Spinal cord (tissue), 10 donors: ENCODE measurements at places on chromosomes 5 and 9. TPM values are rescaled to one million over a fixed set of nuclear protein-coding genes. Genes with fewer than 3 reads are reported as not detected.
A peak's percentile ranks its signal among the peaks of the same experiment; 100 is the strongest.

DNA sequence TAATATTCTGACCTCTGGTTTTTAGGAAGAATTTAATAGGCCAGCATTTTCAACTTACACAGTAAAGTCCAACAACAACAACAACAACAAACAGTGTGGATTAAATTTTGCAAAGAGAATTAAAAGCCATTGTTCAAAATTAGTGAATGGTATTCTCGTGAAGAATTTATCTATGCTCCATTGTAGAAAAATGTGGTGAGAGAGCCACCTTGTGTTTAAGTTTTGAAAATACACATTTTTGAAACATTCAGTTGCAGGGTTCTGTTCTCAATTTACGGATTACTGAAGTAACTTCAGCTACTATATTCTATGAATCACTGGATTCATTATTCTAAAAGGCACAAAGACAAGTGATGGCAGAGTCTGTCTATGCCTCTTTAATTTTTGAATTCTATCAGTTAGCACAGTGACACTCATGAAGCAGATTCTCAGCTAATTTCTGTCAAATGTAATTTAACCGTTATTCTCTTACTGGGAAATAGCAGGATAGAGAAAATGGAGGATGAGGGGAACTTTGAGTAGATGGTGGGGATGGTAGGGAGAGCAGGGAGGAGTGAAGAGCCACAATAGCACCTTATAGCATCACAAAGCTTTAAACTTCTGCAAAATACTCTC is 11.0 kb downstream of the CCDC152 start:
- peak; percentile 17 for DNase-seq

DNA sequence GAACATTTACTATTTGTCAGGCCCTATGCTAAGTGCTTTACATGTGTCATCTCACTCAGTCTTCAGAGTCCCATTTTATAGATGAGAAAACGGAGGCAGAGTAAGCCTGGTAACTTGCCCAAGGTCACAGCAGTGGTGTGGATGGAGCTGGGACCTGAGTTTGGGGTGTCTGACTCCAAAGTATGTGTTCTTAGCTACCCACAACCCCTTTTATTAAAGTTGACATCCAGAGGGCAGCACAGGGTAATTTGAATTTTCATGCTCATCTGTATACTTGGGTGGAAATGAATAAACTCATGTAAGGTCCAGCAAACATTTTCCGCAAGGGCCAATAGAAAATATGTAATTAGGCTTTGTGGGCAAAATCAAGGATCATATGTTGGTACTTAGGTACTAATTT is 93.4 kb upstream of the SLC25A48 start:
- DNase-seq: no peak

GRCh38 chr9:15187589-15187988 is 119.4 kb downstream of the TTC39B start:
- no peak for DNase-seq

GRCh38 chr9:107043886-107044285 is 180.9 kb downstream of the ZNF462 start:
- DNase-seq: peak; percentile 79

GRCh38 chr9:89853161-89853560 is 248.3 kb downstream of the GADD45G start:
- no peak for DNase-seq

GRCh38 chr9:136311051-136312008 is 7.4 kb upstream of the CCDC187 start:
- no peak for DNase-seq

DNA sequence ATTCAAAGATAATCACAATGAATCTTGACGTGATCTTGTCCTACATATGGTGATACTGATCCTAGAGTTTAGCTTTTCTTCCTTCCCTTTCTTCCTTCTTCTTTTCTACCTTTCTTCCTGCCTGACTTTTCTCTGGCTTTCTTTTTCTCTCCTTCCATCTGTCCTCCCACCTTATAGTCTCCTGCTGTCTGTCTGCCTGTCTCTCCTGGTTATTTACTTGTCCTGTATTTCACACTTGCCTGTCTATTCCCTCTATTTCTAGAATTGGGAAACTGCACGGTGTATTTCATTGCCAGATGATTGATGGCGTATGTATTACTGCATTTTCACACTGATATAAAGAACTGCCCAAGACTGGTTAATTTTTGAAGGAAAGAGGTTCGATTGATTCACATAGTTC is 718.1 kb upstream of the CDH6 start:
- no peak for DNase-seq

DNA sequence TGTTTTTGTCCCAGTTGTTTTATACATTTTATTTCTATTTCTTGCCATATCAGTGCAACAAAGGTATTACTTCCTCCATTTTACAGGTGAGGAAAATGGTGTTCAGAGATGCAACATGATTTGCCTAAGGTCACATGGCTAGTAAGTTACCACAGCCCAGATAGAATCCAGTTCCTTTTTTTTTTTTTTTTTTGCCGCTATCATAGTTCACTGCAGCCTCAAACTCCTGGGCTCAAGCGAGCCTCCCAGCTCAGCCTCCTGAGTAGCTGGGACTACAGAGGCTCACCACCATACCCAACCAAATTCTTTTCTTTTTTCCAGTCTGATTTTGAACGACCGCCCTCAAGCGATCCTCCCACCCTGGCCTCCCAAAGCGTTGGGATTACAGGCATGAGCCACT is 480 bp upstream of the CCDC69 start:
- no peak for DNase-seq

GRCh38 chr9:99011161-99011709 is 67.5 kb downstream of the COL15A1 start:
- no peak for DNase-seq

GRCh38 chr9:109517901-109518377 is 19.8 kb upstream of the PTPN3 start:
- DNase-seq: no peak

- DNase-seq: no peak
Measured at GRCh38 chr5:171475596-171475995, 56.1 kb downstream of the FGF18 start.

DNA sequence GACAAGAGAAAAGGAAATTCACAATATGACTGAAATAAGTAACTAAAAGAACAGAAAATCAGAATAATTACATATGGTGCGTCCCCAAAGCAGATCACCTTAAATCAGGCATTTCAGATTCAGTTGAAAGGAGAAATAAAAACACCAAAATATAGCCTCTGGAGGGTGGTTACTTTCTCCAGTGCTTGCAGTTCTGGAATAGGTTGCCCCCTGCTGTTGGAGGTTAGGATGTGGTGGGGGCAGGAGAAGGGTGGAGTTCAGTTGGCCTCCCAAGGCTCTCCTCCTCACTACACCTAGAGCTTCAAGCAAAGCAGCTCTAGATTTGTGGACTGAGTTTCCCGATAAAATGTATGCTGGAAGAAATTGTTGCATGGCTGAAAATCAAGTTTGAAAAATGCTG is 338.2 kb upstream of the TLE4 start:
- no peak for DNase-seq

GRCh38 chr5:118548761-118549720 is 439.3 kb downstream of the DTWD2 start:
- no peak for DNase-seq

DNA sequence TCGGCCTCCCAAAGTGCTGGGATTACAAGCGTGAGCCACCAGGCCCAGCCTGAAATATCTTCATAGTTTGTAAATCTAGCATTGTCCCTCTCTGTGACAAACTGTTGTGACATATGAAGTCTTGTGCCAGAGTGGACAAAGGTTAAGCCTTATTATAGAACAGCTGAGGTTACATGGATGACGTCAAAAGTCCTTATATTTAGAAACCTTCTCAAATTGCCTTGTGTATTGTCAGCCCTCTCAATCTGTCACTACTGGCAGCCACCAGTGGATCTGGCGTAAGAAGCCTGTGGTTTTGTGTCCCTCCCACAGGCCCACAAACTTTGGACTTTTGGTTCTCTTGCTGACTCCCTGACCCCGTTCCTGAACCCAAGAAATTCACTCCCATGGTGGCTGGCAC is 79.4 kb upstream of the CCDC112 start:
- DNase-seq: no peak

DNA sequence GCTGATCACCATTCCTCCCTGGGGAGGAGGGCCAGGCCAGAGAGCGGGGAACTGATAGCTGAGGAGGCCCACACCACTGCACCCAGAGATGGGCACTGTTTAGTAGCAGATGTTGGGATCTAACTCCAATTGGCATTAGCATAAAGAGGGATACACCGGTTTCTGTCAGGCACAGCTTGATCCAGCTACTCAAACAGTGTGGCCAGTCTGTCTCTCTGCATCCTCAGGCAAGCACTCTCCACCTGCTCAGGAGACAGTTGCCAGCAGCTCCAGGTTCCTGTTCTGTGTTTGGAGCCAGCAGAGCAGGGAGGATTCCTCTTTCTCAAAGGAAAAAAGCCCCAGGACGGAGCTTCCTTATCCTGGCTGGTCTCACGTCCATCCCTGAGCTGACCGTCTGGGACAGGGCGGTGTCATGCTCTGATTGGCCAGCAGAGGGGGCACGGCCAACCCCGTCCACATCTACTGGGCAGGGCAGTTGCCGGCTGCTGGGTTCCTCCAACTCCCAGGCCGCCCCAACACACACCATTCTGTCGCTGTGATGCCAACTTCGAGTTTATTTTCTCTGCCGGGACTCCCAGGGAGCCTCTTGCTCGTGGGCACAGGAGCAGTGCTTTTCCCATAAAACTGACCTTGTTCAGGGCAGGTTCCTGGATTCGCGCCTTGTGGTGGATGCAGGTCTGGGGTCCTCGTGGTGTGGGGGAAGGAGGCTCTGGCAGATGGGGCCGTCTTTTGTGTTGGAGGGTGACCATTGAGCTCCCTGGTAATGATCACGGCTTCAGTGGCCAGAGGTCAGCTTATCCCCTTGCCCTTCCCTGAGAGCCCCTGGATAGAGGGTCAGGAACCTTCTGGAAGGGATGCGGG is 47.9 kb downstream of the COL5A1 start:
- DNase-seq: no peak

GRCh38 chr5:59769041-59769360 is 124.5 kb downstream of the PDE4D start:
- no peak for DNase-seq

DNA sequence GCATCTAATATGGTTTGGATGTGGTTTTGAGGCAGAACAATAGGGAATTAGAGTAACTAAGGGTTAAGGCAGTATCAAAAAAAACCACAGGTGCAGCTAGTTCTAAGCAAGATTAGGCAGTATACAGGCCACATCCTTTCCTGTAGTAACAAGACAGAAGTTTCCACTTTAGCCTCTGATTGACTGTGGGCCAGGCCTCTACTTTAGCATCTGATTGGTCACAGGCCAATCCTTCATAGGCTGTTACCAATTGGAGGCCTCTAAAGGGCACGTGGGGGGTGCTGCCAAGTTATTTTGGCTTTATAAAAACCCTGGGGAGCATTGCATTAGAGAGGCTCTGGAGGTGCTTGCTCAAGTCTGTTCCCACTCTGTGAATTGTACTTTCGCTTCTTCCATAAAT is 144.1 kb upstream of the ST8SIA4 start:
- DNase-seq: no peak

GRCh38 chr9:38687389-38687842 is 32.5 kb downstream of the FAM240B start:
- DNase-seq: no peak

The CEL gene
- polyA plus RNA-seq: 2.3 TPM

The DYNC2I2 gene
- polyA plus RNA-seq: 62.9 TPM

The UGT3A1 gene
- 0.74 TPM for polyA plus RNA-seq

The MATR3 gene
- polyA plus RNA-seq: 580 TPM

The THOC3 gene
- polyA plus RNA-seq: 29.1 TPM

The CDKN2A gene
- polyA plus RNA-seq: not detected

The SEMA6A gene
- 120 TPM for polyA plus RNA-seq

The MRPL41 gene
- 52.2 TPM for polyA plus RNA-seq

The PIP5K1B gene
- 7.5 TPM for polyA plus RNA-seq

The C6 gene
- 0.41 TPM for polyA plus RNA-seq
